Panc1 (cell line): ENCODE measurements at places on chromosomes 5 and 9. TPM values are rescaled to one million over a fixed set of nuclear protein-coding genes. Genes with fewer than 3 reads are reported as not detected.

NR4A3 gene
- total RNA-seq, result 0.13 TPM

TMEM174 gene
- total RNA-seq, result not detected

CDH6 gene
- 0.36 TPM for total RNA-seq

SIMC1 gene
- total RNA-seq, result 19.2 TPM

C8G gene
- 2.9 TPM for total RNA-seq

PIP5K1B gene
- not detected for total RNA-seq

IFNA21 gene
- total RNA-seq, result not detected
